ENCODE measurements at places on chromosomes 4 and X.

DNA sequence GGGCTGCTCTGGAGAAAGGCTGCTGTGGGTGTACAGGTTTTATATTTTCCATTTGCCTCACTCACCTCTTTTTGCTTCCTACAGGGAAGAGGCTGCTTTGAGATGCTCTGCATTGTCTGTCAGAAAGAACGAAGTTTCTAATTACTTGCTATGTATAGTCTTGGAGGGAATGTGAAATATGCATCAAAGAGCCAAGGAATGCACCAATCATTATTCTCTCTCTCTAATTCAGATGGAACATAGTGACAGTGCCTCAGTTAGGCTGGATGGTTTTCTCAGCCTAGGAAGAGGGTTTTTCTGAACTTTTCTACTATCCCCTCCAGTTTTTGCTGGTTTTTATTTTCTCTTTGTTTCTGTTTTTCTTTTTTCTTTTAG, 106.8 kb upstream of the SLC4A4 start:
- DNase-seq, result no peak

GRCh38 chr4:27717431-27717755, 856.8 kb downstream of the STIM2 start:
- no peak for DNase-seq

DNA sequence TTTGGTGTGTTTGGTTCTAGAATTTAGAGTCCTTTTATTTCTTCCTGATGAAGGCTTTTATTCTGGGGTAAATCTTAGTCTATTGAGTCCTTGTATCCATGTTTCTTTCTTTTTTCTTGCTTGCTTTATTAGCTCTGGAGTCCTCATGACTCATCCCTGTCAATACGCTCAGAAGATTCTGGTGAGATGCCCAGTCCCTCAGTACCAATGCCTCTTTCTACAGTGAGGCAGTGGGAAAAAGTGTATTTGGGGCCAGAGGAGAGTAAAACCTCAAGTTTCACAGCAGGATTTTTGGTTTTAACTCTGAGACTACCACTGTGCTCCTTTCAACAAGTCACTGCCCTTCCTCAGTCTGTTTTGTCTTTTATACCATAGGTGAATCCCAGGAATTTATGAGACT, 368.0 kb downstream of the GBA3 start:
- no peak for DNase-seq

- no peak for DNase-seq
These were observed 65.9 kb downstream of the DIPK2B start for GRCh38 chrX:45134775-45135174.

DNA sequence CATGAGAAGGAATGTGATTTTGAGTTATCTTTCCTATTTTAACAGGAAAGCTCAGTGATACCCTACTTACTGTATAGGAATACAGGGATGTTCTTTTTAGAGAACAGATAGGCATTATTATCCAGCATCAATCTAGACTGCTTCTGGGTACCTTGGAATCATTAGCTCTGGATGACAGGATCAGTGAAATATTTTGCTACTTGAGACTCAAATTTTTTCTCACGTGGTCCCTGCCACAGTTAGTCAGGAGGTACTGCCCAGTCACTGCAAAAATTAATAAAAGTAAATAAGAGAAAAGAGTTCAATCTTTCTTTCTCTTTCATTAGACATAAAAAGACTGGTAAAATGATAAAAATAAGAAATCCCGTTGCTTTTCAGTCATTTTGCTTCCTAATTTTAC, 5.5 kb downstream of the ZNF827 start:
- no peak for DNase-seq

DNA sequence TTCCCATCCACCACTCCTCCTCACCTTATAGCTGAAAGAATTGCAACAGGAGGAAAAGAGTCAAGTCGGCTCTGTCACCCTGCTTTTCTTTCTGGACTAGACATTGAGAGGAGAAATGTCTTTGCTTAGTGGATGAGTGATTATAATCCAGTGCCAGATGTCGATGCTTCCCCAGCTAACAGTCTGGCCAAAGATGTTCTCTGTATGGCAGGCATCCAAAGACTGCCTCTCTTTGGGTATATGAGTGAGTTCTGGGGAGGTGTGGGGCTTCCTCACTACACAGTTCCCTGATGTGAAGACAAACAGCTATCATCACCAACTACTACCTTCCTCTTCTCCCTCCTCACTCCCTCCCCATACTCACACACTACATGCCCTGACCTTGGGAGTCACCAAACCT, 90.9 kb downstream of the COMMD8 start:
- no peak for DNase-seq

- DNase-seq, result no peak
These were observed 55.4 kb upstream of the TRO start for GRCh38 chrX:54865208-54865607.

DNA sequence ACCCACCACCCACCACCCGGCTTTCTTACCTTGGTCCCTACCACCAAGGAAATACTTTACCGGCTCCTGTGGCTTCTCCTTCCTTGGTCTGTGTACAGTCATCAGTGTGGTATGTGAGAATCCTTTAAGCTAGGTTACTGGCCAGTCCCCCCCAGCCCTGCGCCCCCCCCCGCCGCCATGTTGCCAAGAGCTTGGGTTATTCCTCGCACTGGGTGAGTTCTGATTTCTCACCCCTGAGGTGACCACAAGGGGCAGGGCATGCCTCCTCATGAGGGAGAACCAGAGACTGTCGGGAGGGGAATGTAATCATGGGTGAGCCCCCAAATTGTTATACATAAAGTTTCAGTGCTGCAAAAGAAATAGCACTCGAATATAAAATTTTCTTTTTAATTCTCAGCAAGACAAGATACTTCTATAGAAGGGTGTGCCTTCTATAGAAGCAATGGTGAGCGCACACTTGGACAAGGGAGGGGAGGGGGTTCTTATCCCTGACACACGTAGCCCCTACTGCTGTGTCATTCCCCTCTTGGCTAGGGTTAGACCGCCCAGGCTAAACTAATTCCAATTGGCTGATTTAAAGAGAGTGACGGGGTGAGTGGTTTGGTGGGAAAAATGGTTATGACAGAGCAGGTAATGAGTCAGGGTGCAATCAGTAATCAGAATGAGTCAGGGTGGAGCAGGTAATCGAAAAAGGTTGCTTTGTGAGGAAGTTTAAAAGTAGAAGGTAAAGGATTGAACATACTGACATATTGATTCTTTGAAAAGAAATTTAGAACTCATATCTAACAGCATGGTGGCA, 133.2 kb downstream of the KDM6A start:
- no peak for DNase-seq
